HS-27A (cell line): ENCODE measurements at places on chromosomes 13 and 19.

GRCh38 chr13:40420160-40420740 is 246.2 kb downstream of the FOXO1 start:
- no peak for DNase-seq

DNA sequence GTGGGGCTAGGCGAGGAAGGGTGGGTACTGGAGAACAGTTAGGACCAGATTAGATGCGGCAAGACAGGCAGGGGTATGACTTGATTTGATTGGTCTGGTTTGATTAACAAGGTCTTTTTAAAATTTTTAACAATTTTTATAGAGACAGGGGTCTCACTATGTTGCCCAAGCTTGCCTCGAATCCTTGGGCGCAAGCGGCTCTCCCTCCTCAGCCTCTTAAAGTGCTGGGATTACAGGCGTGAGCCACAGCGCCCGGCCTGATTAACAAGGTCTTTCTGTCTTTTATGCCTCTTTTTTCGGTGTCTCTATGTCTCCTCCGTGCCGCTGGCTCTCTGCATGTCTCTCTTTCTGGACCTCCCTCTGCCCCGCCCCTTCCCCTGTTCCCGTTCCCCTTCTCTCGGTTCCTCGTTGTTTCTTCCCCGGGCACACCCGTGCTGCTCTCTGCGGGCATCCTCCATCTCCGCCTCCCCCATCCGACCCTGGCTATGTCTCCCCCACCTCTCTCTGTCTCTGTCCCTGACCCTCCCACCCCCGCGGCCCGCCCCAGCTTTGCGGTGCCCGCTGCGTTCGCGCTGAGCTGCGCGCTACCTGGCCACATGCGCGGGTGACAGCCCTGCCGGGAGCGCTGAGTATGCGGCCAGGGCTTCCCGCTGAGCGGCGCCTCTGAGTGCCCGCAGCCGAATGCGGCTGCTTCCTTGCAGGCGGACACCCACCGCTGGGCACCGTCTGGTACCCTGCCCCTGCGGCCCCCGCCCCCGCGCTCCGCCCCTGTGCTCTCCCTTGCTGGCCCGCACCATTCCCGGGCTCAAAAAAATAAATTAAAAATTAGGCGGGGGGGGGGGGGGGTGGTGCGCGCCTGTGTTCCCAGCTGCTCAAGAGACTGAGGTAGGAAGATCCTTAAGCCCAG is 8.1 kb upstream of the SDHAF1 start:
- DNase-seq: no peak

DNA sequence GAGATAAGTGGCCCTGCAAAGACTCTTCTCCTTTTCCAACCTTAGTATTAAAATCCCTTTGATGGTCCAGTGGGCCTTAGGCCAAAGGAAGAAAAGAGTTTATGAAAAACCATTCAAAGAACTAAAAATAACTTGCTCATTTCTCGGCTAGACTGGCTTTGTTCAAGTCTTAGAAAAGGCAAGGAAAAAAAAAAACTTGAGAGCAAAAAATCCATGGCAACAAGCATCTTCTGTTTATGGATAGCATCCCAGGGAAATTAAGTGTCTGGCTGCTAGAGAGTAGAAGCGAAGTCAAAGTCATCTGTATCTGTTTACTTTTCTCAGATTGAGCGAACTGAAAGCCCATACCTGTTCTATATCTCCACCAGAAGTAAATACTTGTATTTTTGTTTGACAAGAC is 129.6 kb downstream of the KCTD15 start:
- no peak for DNase-seq

DNA sequence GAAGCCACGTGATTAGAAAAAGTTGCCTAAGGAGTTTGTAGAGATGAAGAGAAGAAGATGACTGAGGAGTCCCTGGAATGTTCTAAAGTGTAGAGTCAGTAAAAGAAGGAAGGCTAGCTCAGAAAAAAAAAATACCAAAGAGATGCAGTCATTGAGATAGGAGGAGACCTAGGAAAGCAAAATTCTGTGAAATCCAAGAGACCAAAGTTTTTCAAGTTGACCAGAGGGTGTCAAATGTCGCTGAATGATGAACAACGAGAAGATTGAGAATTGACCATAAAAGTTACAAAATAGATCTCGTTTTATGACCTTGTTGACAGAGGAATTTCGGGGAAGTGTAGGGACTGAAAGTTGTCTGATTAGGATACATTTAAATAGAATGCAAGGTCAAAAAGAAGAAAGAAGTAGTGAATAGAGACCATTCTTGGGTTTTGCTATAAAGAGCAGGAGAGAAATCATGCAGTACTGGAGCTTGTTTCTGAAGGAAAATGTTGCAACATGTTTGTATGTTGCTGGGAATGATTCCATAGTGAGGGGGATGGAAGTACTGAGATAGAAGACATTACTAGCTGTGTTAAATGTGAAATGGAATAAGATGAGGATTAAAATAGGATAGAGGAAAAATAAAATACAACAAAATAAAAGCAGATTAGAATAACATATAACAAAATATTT is 30.2 kb upstream of the HTR2A start:
- no peak for DNase-seq

- no peak for DNase-seq
Observed at GRCh38 chr13:108342369-108343289, 73.1 kb downstream of the TNFSF13B start.

GRCh38 chr13:99702687-99703319 is 201.5 kb downstream of the TM9SF2 start:
- DNase-seq: no peak

DNA sequence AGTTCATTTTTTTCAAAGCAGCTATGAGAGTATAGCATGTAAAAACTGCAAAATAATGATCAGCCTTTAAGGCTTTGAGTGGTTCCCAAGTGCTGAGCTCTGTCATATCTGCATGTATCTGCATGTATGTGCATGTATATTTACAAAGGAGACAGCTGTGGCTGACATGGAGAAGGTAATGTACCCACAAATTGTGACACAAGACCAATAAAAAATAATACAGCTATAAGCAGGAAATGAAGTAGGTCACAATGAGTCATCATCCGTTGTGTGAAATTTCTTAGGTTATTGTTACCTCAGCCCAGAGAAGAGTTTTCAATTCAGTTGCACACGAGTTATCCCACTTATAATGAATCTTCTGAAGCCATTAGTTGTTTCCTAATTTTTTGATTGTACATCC is 60.9 kb upstream of the MED4 start:
- no peak for DNase-seq

- DNase-seq: no peak
Observed at GRCh38 chr13:75425216-75426009, 56.6 kb downstream of the TBC1D4 start.

DNA sequence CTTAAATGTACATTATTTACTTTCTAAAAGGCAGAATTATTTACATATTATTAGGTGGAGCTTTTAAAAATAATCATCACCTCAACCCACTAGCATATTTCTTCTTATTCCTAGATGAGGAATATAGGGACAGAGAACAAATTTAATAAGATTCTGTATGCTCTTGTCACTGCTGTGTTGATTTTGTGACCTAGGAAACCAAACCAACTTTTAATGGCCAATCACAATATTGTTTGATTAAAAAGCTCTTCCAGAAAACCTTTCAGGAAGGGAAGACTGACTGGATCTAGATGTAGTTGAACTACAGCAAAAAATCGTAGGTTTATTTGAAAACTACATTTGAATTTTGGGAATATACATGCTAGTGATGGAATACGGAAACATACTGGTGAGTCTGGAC is 91.8 kb upstream of the RAP2A start:
- DNase-seq: no peak

- no peak for DNase-seq
Observed at GRCh38 chr13:19572280-19572679, 10.9 kb upstream of the TPTE2 start.

GRCh38 chr19:54209058-54209810 is 8.6 kb downstream of the RPS9 start:
- DNase-seq: no peak

- no peak for DNase-seq
Observed at GRCh38 chr13:73449252-73449651, 390.4 kb downstream of the KLF5 start.

- no peak for DNase-seq
Observed at GRCh38 chr13:39249982-39250381, 211.7 kb downstream of the NHLRC3 start.

DNA sequence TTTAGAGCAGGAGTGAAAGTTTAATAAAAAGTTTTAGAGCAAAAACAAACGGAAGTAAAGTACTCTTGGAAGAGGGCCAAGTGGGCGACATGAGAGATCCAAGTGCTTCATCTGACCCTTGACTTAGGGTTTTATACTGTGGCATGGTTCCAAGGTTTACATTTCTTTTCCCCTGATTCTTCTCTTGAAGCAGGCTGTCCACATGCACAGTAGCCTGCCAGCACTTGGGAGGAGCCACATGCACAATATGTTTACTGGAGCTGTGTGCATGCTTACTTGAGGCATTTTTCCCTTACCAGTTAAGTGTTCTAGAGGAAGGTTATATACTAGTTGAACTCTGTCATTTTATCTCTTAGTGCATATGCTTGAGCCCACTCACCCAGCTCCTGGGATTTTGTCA is 295.6 kb downstream of the TBC1D4 start:
- DNase-seq: no peak

DNA sequence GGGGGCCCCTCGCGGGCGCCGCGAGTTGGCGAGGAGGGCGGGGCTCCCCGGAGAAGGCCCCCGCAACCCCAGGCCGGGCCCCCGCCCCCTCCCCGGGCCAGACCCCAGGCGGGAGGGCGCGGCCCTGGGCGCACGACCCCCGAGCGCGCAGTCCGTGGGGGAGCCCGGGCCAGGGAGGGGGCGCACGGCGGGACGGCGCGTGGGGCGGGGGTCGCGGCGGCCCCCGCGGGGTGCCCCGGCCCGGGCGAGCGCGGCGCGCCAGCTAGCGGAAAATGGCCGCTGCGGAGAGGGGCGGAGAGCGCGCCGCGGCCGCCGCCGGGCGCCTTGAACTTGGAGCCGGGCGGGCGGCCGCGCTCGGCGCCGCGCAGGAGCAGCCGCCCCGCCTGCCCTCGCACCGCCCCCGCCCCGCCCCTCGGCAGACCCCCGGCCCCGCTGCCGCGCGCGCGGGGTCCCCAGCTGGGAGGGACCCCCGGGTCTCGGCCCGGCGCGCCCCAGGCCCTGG is 6.4 kb upstream of the NFIC start:
- DNase-seq: no peak

- no peak for DNase-seq
Observed at GRCh38 chr19:5451494-5451893, 3.7 kb upstream of the ZNRF4 start.

DNA sequence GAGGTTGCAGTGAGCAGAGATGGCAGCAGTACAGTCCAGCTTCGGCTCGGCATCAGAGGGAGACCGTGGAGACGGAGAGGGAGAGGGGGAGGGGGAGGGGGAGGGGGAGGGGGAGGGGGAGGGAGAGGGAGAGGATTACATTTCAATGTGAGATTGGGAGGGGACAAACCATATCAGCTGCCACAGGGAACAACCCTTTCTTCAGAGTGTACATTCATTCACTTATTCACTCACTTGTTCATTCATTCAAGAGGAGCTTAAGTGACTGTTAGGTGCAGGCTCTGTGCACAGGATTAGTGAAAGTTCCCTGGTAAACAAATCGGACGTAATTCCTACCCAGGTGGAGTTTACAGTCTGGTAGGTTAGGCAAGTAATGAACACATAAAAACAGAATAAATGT is 65.6 kb upstream of the MEDAG start:
- no peak for DNase-seq

GRCh38 chr19:45643024-45643926 is 4.1 kb upstream of the EML2 start:
- DNase-seq: peak; percentile 84

- no peak for DNase-seq
Observed at GRCh38 chr13:75469047-75469446, 12.9 kb downstream of the TBC1D4 start.

DNA sequence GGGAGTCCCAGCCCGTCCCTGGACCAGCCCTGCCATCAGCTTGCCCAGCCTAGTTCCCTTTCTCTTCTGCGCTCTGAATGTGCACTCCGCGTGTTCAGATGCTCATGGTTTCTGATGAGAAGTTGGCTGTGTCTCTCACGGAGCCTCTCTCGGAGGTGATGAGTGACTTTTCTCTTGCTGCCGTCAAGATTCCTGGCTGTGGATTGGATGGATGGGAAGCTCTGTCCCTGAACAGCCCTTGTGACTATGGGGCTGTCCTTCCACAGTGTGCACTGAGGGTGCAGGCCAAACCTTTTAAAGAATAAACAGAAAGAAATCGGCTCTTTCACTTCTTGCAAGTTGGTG is 24.4 kb downstream of the WTIP start:
- no peak for DNase-seq

- DNase-seq: no peak
Observed at GRCh38 chr19:5827342-5827890, 12.1 kb downstream of the FUT6 start.

- DNase-seq: no peak
Observed at GRCh38 chr19:56076498-56076897, 44.6 kb downstream of the ZNF787 start.

DNA sequence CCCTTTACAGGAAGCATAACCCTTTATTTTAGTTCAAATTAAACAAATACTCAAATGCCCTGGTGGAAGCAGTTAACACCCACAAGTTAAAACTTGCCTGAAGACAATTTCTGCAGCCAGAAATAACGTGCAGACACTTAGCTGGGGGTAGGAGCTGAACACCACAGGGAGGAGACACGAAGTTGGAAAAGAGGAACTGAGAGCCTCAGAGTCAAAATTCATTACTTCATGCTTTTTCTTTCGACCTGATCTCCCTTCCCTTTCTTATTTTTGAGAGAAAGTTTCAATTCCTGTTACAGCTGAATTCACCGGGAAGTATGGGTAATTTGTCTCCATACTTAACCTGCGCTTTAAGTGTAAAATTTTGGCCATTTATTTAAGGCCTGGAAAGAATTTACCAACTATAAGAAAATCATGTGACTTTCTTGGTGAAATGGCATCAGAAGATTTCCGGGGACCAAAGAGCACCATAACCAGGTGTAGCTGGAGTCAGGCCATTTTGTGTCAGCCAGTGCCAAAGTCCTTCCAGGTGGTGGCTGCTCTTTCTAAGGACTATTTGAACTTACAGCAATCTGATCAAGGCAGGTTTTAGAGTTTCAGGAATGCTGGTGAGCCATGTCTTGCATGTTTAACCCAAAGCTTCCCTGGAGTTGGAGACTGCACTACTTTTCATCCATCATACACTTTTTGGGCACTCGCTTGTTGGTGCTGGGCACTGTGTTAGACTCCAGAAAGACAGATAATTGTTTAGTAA is 46.5 kb upstream of the RCBTB2 start:
- no peak for DNase-seq

DNA sequence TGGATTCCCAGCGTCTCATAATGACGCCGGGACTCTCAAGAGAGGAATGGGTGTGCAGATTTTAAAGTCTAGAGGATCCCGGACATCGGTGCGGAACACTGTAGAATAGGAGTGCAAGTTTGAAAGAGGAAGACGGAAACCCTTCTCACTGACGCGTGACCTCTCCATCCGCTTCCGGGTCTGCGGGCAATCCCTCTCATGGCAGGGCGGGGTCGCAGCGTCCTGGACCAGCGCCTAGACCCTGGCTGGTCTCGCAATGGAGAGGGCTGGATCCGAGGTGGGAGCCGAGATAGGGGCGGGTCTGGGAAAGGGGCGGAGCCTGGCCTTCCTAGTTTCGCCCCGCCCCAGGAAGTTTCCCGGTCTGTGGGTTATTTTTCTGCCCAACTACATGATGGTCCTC is 4.6 kb upstream of the ZNF845 start:
- DNase-seq: no peak

- DNase-seq: no peak
Observed at GRCh38 chr13:100098445-100099116, 9.7 kb downstream of the PCCA start.
